ENCODE measurements at places on chromosomes 13 and 19.
A peak's percentile ranks its signal among the peaks of the same experiment; 100 is the strongest.

DNA sequence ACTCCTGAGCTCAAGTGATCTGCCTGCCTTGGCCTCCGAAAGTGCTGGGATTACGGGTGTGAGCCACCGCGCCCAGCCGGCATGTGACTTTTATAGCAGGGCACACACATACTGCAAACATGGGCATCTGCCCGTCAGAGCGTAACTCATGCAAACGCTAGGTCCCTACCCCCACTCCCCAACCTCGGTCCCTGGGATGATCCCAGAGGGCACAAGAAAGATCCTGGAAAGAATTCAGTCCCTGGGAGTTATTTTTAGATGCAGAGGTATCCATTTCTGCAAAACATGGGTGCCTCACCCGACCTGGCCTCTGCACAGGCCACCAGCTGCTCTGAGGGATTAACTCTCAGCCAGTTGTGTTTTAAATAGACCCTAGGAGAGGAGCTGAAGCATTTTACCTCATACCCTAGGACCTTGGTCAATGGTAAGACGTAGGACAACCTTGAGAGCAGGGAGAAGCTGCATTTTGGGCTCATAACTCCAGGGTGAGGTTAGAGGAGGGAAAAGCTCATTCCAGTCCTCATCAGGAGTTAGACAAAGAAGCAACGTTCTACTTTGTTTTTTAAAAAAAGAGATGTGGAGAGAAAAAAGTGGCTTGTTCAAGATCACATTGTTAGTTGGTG lies 10.8 kb downstream of the TMEM38A start:
- no peak for DNase-seq

DNA sequence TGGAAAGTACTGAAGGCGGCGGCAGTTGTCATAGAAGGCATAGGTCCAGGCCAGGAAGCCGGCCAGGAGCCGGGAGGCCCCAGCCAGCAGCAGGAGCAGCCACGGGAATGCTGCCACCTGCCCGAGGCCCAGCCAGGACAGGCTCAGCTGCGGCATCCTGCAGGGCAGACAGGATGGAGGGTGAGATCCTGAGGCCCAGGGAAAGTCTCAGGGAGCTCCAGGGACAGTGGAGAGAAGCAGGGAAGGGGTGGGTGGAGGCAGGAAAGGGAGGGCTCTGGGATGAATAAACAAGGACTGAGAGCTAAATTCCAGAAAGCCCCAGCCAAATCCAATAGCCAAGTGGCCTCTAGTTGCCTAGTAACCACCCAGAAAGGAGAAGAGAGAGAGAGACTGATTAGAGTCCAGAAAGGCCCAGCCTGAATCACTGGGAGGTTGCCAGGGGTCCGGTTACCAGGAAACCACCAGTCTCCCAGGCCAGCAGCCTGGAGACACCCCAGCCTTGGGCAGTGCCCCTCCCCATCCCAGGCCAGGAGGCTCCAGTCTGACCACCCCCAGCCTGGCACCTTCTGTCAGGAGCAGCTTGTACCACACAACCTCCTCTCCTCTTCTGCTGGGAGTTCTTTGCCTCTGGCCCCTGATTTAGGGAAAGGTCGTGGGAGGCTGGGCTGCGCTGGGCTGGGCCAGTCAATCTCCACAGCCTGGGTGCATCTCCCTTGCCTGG lies 7.5 kb upstream of the OR10H5 start:
- no peak for DNase-seq

DNA sequence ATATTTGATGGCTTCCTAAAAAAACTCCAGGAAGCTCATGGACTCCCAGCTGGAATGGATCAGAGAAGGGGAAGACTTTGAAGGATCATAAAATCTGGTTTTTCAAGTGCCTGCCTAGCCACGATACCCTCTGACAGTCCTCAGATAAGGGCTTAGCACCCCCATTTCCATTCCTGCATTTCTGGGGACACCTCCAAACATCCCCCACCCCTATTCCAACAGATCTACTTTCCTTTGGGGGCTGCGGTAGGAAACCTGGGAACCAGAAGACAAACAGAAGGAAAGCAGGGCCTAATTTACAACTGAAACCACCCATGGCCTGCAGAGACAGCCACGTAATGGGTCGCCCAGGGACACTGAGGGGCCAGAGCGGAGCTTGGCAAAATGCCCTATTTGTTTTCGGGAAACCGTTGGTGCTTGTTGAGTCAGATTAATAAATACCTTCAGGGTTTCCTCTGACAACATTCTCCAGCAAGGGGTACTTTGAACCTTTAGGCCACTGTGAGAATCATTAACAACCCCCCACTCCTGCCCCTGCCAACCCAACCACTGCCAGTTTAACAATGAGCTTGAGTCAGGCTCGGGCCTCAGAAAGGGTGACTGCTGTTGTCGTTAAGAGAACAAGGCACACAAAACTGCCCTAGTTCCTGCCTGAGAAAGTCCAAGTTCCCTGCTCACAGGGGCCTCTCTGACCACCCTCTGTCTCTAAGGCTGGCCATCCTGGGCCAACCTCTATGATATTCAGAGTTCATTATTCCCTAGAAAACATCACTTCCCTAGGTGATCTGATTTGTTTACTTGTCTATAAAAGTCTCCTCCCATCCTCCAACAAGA lies 23.5 kb downstream of the RHPN2 start:
- no peak for DNase-seq

- peak; percentile 77 for DNase-seq
These were observed 630 bp downstream of the PNPLA6 start for GRCh38 chr19:7535998-7536695.

DNA sequence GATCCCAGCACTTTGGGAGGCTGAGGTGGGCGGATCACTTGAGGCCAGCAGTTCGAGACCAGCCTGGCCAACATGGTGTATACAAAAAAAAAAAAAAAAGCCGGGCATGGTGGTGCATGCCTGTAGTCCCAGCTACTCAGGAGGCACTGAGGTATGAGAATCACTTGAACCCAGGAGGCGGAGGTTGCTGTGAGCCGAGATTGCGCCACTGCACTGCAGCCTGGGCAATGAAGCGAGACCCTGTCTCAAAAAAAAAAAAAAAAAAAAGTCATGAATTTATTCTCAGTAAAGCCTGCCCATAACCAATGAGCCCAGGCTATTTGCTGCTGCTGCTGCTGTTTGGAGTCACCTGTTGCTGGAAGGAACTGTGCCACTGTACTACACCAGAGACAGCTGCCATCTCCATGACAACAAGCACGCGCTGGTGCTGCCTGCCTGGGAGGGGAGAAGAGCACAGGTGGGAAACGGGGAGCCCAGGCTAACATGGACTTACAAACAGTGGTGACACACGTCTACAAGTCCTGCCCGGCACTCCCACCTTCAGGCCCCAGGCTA lies 11.3 kb downstream of the ZFR2 start:
- no peak for DNase-seq
